ENCODE measurements at places on chromosomes 1 and 21.

- no peak for DNase-seq
These were observed 7.5 kb downstream of the CTPS1 start for GRCh38 chr1:40986956-40987355.

- no peak for DNase-seq
These were observed 299.7 kb downstream of the HMCN1 start for GRCh38 chr1:186033847-186034271.

DNA sequence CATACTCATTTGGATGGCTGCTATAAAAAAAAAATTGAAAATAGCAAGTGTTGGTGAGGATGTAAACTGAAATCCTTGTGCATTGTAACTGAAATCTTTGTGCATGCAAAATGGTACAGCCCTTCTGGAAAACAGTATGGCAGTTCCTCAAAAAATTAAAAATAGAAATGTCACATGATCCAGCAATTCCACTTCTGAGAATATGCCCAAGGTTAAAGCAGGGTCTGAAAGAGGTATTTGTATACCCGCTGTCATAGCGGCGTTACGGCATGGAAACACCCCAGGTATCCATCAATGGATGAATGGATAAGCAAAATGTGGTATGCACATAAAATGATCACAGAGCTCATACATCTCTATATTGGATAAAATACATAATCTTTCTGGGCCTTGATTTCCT, 116.7 kb downstream of the RUSC1 start:
- DNase-seq: no peak

DNA sequence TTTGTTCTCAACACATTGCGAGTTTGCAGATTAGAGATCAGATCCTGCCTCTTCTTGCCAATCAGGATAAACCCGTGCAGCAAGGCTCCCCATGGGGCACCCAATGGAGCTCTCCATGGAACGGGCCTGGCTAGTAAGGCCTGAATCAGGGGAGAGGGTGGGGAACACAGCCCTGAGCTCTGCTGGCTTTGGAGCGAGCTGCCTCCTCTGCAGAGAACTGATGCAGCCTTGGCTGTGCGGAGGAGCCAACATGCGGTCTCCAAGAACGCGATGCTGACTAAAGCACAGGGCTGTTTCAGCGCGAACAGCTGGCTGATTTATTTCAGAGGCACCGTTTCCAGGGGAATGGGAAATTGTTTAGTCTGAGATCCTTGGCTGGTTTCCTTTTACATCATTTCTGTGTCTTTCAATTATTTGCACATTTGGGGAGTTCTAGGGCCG, 139.7 kb downstream of the TSEN15 start:
- no peak for DNase-seq

DNA sequence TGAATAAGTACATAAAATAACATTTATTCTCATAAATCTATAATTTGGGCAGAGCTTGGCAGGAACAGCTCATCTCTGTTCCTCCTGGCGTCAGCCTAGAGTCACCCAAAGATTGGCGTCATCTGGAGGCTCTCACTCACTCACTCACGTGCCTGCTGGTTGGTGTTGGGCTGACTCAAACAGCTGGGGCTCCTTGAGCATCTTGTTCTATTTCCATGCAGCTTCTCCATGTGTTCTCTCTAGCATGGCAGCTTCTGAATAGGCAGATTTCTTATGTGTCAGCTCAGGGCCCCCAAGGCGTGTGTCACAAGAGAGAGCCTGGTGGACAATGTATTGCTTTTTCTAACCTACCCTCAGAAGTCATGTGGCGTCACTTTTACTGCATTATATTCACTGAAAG, 70.6 kb upstream of the RAB3GAP2 start:
- no peak for DNase-seq

DNA sequence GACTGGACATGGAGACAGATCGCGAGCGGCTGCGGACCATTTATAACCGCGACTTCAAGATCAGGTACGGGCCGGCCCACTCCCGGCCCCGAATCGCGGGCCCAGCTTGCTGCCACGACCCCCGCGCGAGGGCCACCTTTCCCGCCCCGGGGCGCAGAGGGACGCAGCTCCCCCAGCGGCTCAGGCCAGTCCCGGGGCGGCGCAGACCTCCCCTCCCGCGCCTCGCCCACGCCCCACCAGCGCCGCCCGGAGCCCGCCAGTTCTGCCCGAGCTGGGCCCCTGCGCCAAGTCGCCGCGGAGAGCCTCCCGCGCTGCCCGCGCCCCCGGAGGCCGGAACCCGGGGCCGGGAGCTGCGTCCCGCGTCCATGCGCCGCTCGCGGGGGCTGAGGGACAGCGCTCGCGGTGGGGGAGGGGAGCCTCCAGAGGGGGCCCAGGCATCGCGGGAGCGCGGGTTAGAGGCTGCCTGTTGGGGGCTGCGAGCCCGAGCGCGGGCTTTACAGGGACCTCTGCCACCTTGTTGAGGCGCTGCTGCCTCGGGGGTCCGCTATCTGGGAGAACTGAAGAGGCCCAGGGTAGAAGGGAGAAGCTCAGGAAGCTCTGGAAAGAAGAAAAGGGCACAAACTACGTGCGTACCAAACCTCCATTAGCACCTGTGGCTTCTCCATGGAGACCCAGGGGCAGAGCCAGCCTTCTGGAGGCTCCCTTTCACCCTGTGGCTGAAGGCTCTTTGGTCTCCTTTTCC, 698 bp downstream of the MOV10 start:
- peak; percentile 70 for DNase-seq
